Amniotic epithelial cell (primary cell): ENCODE measurements at places on chromosomes 13 and 19.
A peak's percentile ranks its signal among the peaks of the same experiment; 100 is the strongest.

GRCh38 chr13:27774169-27774568 lies 18.1 kb upstream of the GSX1 start:
- DNase-seq, result no peak

- no peak for DNase-seq
Measured at GRCh38 chr19:56113074-56113632, 7.9 kb downstream of the ZNF787 start.

- no peak for DNase-seq
Measured at GRCh38 chr13:19155321-19155861, 26.2 kb downstream of the TUBA3C start.

DNA sequence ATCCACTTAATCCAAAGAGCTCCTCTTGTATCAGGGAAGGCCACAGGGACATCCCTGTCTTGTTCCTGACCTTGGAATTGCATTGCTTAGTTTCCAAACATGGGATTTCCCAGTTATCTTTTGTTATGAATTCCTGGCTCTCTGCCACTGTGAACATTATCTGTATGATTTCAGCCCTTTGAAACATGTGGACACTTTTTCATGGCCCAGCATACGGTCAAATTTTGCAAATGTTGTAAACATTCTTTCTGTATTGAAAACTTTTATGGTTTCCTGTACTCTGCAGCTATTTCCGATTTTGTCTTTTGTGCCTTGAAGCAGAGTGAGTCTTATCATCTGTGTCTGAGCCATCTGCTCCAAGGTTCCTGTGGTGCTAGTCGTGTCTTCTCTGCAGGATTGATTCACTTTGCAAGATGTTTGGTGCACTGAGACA lies 4.5 kb upstream of the CFAP97D2 start:
- peak; percentile 73 for DNase-seq

DNA sequence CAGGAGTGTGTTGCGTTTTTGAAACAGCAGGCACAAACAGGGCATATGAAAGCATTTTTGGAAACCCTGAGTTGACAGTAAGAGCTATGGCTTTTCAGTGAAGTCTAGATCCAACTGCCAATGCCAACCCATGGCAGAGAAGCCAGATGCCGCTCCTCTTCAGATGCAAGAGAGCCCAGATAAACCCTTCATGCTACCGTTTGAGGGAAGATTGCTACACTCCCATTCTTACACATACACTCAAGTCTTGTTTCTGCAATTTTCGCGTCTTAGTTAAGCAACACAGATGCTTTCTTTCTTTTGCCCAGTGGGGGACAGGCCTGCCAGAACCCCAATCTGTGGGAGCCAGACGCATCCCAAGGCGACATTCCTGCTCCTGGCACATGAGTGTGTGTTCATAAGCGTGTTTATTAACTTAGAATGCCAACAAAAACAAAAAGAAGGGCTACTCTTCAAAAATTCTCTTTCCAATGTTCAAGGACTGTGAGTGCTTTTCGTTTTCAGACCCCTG lies 10.4 kb downstream of the BORCS8 start:
- DNase-seq, result no peak

DNA sequence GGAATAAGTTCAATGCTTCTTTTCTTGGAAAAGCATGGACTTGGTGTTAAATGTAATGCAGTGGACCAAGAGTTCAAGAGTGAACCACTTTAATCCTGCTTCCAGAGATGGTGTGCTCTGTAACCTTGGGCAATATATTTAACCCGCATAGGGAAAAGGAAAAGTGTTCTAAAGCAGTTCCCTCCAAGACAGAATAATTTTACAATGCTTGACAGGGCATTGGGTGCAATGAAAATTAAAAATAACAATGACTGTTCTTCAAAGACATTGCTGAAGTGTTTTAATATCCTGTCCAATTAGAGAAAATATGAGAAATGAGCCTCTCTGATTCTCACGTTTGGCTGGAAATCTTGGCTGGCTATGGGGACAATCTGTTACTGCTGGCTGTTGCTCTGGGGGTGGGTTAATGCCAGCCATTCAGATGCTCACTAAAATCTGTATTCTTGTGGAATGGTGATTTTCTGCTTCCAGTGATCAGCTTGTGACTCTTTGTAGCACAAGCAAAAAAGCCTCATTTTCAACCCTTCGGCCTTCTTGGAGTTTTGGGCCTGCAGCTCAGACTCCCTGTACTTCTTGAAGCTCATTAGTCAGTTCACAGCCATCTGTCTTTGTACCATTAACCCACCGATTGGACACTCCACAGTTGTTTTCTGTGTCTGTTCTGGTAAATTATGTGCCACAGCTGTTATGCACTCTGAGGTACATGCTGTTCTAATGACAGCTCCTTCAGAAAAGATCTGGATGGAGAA lies 310.6 kb downstream of the LMO7 start:
- no peak for DNase-seq

DNA sequence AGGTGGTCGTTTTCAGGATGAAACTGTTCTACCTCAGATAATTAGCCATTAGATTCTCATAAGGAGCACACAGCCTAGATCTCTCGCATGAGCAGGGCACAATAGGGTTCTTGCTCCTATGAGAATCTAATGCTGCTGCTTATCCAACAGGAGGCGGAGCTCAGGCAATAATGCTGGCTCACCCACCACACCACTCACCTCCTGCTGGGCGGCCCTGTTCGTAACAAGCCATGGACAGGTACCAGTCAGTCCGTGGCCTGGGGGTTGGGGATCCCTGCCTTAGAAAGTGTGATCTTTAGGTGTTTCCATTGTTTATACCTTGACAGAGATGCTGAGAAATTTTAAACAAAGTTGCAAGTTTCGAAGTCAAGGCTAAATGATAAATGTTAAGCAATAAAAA lies 344.6 kb upstream of the HTR2A start:
- no peak for DNase-seq

DNA sequence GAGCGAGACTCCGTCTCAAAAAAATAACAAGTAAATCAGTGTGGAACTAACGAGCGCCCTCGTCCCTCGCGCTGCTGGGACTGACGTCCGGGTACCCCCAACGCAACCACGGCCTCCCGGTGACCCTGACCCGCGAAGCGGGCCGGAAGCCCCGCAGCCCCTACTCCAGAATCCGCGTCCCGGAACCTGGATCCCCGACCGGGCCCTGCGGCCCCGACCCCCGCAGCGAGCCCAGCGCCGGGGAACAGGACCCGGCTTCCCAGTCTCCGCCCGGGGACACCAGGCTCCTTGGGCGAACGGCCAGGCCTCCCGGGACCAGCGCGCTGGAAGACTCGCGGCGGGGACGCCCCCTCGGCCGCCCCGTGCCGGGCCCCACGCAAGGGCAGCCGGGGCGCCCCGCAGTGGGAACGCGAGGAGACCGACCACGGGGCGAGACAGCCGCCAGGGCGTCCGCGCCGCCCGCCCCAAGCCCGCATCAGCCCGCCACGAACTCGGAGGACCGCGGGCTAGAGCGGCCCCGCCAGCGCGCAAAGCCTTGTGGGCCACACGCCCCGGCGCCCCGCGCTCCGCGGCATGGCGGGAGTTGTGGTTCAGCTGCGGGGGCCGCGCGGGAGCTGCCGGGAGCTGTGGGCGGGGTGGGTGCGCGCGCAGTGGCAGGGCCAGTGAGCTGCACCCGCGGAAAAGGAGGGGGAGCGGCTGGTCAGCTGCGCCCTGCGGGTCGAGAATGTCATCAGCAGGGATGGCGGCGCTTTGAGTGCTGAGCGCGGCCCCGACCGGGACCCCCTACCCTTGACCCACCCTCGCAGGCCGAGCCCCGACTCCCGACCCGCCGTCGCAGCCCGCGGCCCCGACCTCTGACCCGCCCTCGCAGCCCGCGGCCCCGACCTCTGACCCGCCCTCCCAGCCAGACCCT lies 7.5 kb upstream of the MADCAM1 start:
- peak; percentile 91 for DNase-seq

GRCh38 chr13:26482451-26483197 lies 74.9 kb upstream of the WASF3 start:
- DNase-seq, result peak; percentile 72

GRCh38 chr19:35665604-35666003 lies 713 bp upstream of the UPK1A start:
- no peak for DNase-seq

DNA sequence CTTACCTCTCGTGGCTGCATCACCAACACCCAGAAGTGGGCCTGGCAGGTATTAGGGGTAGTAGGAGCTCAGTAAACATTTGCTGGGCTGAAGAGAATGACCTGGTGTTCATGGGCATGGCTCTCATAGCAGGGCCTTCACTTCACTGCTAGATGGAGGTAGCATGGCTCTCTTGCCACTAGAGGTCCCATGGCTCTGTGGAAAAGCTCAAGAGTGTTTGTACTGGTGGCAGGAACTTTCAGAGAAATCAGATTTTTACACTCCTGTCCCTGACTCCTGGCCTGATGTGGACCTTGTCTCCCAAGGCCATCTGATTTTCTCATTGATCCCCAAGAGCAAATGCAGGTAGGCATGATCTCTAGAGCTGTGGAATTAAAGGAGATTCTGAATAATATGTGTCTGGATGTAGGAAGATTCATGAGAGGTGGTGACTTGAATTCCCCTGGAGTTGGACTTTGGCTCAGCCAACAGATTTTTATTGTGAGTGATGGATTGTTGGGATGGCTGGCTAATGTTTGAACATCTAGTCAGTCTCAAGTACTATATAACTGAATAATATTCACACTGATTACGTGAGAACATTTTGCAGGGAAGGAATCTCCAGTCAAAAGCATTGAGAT lies 5.7 kb downstream of the ZNF574 start:
- DNase-seq, result peak; percentile 51

DNA sequence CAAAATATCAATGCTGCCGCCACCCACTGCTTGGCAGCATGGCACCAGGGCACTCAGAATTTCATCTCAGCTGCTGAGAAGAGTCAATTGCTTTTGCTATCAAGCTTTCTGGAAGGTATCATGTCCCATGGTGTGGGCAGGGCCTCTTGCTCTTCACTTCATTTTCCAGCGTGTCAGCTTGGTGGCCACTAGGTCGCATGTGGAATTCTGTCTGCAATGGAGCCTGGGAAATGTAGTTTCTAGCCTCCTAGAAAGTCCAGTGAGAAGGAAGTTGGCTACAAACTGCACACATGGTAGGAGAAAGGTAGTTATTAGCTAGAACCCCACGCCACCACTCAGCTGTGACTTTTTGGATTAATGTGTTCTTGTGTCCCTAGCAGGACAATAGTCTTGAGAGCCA lies 105.3 kb downstream of the MYO16 start:
- no peak for DNase-seq

GRCh38 chr13:39023316-39023715 lies 14.6 kb downstream of the PROSER1 start:
- peak; percentile 84 for DNase-seq

DNA sequence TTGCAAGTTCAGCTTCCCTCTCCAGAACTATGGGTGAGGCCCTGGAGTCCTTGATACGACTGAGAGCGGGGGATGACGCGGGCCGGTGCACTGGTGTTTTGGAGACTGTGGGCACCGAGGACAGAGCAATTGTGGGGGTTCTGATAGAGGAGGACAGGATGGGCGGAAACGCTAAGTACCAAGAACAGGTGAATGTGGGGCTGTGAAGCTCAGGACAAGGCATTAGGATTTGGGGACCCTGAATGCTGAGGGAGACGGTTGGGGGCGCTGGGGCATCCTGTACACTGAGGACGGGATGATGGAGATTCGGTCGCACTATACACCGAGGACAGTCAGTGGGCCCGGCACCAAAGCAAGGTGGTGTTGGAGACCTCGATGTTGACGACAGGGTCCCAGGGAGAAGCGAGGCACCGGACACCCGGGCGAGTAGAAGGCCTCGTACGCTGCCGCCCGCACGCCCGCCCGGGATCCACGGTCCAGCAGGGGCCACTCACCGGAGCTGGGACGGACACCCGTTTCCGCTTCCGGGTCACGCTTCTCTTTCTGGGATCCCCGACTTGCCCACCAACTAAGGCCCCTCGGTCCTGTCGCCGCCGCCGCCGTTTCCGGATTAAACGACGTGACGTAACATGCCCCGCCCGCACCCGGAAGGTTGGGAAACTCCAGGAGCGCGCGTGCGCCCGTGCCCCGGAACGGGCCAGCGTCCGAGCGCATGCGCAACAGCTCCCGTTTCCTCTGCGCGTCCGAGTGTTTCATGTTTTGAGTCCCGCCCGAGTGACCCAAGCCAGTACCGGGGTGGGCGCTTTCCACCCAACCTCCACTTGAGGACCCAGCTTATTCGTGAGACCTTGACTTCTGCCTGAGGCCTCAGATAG lies at the start of gene CHMP2A:
CHMP2A (minus strand) TSS at position 612 of the 875 bp plus-strand sequence. CDS start 893 bp downstream, outside the sequence.
- DNase-seq, result peak; percentile 94

- peak; percentile 83 for DNase-seq
Measured at GRCh38 chr13:41916173-41916954, 44.5 kb downstream of the VWA8 start.

GRCh38 chr13:47826471-47826870 lies 174.6 kb downstream of the SUCLA2 start:
- DNase-seq, result peak; percentile 69

- DNase-seq, result no peak
Measured at GRCh38 chr13:95245071-95245470, 56.2 kb downstream of the ABCC4 start.

GRCh38 chr13:108195146-108195545 lies 20.2 kb downstream of the LIG4 start:
- peak; percentile 21 for DNase-seq

DNA sequence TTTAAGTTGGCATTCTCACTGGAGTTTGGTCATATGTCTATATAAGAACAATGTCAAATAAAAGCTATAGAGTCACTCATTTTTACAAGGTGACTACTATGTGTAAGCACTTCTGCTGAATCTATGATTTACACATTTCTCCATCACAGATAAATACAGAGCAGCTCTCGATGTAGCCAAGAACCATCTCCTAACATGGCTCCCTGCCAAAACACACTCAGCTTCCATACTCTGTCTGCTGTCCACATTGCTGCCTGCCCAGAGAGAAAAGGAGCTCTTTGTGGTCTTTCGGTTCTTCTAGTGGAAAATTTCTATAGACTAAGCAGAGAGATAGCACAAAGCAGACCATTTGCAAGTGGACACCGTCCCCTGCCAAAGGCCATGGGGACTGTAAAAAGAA lies 190.9 kb upstream of the KLF12 start:
- peak; percentile 57 for DNase-seq
